T follicular helper cell (primary cell): ENCODE measurements at places on chromosomes 7 and 10.

DNA sequence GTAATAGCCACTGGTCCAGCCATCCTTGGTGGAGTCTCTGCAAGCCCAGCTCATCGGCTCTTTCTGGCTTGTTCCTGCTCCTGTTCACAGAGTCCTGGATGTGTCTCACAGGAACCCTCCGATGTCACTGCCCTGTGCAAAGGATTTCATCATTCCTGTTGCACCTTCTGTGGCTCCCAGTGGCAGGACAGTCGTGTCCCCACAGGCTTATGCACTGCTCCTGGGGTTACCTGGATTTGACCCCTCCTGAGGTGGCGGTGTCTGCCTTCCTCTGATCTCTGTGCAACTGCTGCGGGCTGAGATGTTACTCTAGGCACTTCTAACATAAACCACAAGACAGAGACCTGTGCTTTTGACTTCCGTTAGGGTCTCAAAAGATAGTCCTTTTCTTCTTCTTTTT, 30.6 kb downstream of the APBB1IP start:
- DNase-seq = peak; percentile 45

DNA sequence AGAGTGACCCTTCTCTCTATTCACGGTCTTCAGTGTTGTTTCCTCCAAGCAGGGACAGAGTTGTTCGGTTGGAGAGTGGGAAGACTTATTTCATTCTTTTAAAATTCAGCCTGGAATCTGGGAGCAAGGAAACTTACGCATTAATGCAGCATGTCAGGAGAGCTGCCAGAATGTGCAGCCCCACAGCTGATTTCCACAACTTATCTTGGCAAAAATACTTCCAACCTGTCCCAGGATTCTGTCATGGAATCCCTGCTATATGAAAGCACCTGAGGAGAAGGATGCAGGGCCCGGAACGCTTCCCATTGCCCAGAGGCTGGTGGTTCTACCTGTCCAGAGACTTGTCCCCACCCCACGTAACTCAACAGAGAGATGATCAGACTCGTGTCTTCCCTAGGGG, 86.9 kb upstream of the MKI67 start:
- no peak for DNase-seq

GRCh38 chr7:46253520-46253919, 332.4 kb upstream of the IGFBP3 start:
- no peak for DNase-seq

- no peak for DNase-seq
Measured at GRCh38 chr7:81419731-81420130, 350.1 kb downstream of the HGF start.

DNA sequence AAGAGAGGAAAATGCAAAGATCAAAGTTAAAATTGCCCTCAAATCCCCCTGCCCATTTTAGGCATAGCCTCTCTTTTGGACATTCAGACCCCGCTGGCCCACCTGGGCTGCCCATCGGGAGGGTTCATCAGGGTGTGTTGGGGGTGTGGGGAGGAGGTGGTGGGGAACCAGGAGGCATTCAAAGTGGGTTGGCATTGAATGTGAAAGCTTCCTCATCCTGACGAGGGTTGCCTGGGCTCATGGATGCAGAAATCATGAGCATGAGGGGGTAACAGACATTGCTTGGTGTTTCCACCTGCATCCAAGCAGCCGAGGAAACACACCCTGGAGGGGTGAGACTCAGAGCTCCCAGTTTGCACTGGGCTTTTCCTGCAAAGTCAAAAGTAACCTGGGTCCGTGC, 20.6 kb downstream of the BTBD16 start:
- no peak for DNase-seq

DNA sequence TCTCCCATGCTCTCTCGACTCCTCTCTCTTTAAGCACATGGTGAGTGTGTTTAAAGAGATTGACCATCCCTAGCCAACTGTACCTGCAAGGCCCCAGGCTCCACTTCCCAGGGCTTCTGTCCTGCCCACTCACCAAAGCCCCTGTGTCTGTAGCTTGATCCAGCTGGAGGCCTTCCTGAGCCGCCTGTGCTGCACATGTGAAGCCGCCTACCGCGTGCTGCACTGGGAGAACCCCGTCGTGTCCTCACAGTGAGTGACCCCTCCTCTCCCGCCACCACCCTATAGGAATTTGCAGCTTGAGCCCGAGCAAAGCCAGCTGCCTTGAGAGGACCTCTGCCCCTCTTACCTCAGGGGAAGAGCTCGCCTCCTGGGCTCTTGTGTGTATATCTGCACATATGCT, 11.2 kb downstream of the ZFYVE27 start:
- DNase-seq = no peak

GRCh38 chr10:124935946-124936345, 6.0 kb upstream of the ZRANB1 start:
- no peak for DNase-seq

DNA sequence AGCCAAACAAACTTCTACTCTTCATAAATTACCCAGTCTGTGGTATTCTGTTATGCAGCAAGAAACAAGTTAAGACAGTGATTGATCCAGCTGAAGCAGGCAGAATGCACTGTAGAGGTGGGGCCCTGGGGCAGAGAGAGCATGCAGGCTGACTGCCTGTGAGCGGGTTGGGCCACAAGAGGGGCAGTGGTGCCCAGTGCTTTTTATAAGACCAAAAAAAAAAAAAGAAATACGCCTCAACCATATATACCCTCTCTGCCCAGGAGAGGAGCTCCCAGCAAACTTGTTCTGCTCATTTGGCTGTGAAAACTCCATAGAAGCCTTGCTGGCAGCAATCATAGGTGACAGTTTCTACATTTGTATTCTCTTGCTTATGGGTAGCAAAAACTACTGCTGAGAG, 104.7 kb downstream of the SORBS1 start:
- DNase-seq = no peak

GRCh38 chr10:106615081-106615480, 549.4 kb downstream of the SORCS1 start:
- DNase-seq = no peak

GRCh38 chr7:139811066-139811465, 18.0 kb upstream of the TBXAS1 start:
- DNase-seq = no peak

GRCh38 chr10:12622016-12622415, 272.7 kb downstream of the CAMK1D start:
- DNase-seq = no peak

DNA sequence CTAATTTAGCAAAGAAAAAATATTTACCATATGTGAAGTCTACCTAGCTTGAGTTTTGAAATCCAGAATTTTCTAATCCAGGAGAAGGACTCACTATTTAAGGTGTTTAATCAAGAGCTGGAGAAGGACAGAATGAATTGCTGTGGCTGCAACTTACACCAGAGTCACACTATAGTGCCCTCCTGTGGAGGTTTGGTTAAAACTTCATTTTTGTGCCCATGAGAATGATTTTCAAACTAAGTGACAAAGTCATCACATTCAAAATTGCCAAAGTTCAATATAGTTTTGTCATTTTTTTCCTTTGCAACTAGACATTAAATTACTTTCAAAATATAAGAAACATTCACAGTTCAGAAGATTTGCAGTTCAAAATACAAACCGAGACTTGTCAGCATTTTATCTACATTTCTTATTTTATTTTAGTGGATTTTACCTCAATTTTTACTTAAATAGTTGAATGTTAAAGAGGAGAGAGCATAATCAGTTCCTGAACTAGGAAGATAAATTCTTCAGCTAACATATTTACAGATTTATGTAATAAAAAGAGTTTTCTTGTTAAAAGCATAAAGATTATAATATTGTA, 70.7 kb downstream of the CABCOCO1 start:
- DNase-seq = no peak

- DNase-seq = no peak
Measured at GRCh38 chr7:157973971-157974677, 613.5 kb downstream of the PTPRN2 start.

DNA sequence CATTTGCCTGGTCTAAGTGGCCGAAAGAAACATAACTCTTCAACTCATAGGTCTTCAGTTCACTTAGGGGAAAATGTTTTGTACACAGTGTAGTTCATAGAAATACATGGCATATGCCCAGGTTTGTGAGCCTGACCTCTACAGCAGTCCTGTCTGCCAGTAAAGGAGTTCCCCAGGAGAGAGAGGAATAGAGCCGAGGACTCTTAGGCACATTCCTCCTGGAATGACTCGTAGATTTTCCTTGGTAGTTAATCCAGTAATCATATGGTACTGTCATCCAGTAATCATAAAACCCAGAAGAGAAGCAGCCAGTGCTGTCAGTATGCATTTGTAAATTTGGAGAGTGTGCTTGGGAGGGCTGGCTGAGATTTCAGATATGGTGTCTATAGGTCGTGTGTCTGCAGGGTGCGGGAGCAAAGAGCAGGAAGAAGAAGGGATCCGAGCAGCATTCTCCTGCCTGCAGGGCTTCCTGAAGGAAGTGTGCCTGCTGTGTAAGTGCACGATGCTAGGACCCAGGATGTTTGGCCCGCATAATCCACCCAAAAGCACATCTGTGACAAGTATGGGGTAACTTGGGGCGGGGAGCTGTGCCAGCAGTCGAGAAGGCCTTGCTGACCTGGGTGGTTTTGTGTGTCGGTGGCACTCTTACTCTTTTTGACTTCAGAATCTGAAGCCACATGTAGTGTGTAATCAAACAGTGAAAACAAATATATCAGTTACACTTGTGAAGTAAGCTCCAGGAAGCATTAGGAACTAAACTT, 13.9 kb downstream of the EIF4H start:
- no peak for DNase-seq

DNA sequence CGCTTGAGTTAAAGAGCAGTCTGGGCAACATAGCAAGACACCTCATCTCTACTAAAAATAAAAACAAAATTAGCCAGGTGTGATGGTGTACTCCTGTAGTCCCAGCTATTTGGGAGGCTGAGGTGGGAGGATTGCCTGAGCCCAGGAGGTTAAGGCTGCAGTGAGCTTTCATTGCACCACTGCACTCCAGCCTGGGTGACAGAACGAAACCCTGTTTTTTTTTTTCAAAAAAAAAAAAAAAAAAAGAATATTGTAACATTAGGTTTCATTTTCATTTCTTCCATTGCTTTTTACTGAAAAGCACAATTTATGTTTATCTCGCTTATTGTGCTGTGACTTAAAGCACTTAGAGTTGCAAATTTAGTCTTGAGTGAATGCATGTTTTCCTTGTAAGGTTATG, 80.0 kb downstream of the MLLT10 start:
- DNase-seq = no peak

GRCh38 chr10:112774798-112775197, 175.2 kb upstream of the TCF7L2 start:
- no peak for DNase-seq

- no peak for DNase-seq
Measured at GRCh38 chr7:56092789-56093531, at the start of gene PHKG1. Gene PHKG1, minus strand, starts transcription at chr7:56092952. Its CDS starts 4,011 bp downstream, at chr7:56088941.

GRCh38 chr7:23235813-23236221, 10.8 kb upstream of the GPNMB start:
- no peak for DNase-seq

DNA sequence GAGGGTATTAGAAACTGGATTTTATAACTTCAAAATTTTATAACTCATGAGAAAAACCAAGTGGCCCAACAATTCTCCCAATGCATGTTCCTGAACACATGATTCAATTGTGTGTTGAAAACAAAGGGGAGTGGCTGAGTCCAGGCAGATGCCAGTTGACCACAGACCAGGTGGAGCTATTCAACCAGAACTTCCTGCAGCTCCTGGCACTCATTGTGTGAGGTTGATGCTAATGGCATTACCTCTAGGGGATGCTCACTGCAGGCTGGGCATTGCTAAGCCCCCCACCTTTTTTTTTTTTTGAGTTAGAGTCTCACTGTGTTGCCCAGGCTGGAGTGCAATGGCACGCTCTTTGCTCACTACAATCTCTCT, 20.3 kb downstream of the MYOF start:
- no peak for DNase-seq

DNA sequence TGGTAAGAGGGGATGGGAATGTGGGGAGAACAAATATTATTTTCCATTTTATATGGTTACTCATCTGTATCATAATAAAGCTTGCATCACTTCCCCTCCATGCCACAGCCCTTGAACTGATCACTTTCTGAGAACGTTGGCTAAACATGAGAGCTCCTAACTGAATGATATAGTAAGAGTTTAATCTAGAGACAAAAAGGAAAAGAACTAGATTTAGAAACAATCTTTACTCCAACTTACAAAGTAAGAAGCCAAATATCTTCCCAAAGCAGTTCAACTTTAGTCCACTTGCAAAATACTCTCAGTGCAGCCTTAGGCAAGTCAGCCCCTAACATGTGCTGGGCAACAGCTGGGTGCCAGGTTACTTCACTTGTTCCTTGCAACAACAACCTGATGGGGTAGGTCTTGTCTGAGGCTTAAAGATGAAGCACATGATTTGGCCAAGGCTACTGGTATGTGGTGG, 20.3 kb downstream of the SMURF1 start:
- DNase-seq = no peak

GRCh38 chr7:66303454-66304155, 98.5 kb downstream of the TPST1 start:
- DNase-seq = no peak

- DNase-seq = no peak
Measured at GRCh38 chr7:40047661-40048060, 86.8 kb downstream of the MPLKIP start.

DNA sequence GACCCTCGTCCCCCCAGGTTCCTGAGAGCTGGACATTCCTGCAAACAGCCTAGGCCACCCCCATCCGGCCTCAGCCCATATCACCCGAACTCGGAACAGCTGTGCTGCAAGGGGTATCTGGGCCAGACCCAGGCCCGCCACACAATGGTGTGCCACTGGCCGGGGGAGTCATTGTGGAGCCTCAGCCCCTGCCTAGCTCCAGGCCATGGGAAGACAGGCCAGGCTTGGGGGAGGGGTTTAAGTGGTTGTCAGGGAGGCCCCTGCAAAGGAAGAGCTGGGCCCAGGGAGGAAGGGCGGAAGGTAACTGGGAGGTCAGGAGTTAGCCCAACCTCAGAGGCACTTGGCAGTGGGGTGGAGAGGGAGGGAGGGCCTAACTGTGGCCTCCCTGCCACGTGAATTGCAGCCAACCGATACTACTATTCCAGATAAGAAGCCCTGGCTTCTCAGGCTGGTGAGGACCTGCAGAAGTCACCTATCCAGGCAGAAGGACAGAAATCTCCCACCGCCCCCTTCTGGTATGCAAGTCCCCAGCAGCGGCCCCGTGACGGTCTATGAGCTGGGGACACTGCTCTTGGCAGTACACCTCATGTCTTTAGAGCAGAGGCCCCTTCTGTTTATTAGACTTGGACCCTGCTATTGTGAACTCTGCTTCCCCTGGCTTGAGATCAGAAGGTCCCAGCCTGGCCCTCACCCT, 26.8 kb downstream of the VSIR start:
- no peak for DNase-seq

- DNase-seq = no peak
Measured at GRCh38 chr7:100572949-100573675, 588 bp downstream of the SAP25 start.

- no peak for DNase-seq
Measured at GRCh38 chr7:39808796-39809481, 141.1 kb upstream of the CDK13 start.
